ENCODE measurements at places on chromosomes 5 and 9.

DNA sequence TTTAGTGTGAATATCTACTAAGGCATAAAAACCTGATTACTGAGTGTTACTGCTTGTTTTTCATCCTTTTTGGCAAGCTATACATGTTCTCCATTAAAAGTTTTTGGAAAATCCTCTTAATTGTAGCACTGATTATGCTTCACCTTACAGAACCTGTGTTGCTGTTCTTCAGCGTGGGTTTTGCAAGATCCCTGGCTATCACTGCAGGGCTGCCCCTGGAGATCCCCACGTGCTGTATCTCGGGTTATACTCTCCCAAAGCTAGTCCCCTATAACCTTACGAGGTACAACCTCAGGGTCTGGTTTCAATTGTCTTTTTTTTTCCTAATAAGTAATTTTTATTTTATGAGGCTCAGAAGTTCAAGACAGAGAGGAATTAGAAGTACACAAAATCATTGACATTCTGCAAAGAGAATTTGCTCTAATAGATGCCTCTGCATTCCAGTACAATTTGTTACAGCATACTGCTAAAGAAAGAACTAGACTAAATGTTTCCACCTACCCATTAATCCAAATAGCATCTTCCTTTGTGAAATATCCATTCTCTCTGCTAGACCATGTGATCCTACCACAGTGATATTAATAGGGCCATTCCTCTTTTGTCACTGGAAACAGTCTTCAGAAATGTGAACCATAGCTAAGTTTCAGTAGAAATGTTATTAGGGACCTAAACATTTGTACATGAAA, 25.8 kb upstream of the CAMK4 start:
- DNase-seq = no peak

- DNase-seq = no peak
Measured at GRCh38 chr9:114785866-114786650, 19.8 kb downstream of the TNFSF15 start.

DNA sequence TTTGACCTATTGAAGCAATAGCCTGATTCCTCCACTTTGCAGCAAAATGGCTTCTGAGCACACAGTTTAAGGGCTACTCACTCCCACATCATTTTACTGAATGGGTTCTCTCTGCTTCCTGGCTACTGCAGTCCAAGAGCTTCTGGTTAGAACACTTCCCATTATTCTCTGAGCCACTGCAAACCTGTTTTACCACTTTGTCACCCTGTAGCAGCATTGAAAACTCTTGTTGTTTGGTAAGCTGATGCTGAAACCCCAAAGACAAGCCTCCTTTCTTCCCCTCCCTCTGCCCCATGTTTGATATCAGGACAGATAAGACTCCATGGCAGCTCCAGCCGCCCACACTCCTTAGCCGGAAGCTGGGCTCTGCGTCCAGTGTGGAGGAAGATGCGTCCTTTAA, 84.4 kb upstream of the RARS1 start:
- no peak for DNase-seq

DNA sequence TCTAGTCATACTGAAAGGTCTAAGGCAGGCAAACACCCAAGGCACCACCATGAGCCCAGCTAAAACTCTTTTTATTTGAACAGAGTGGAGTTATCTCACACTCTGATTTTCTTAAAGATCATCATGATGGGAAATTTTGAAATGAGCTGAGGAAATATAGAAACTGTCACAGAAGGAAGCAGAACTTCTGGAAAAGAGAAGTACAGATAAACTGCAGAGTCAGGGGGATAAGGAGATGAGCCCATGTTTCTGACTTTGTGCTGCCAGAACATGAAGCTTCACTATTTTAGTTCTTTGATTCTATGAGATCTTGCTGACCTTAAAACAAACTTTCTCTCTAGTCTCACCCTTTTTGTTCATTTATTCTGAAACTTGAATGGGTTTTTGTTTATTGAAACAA, 406.5 kb upstream of the EDIL3 start:
- DNase-seq = no peak

GRCh38 chr5:119473241-119473640, 20.9 kb downstream of the HSD17B4 start:
- no peak for DNase-seq

GRCh38 chr5:78779262-78779661, 130.7 kb upstream of the LHFPL2 start:
- DNase-seq = no peak

- no peak for DNase-seq
Measured at GRCh38 chr9:35960039-35960655, 2.2 kb upstream of the OR2S2 start.

DNA sequence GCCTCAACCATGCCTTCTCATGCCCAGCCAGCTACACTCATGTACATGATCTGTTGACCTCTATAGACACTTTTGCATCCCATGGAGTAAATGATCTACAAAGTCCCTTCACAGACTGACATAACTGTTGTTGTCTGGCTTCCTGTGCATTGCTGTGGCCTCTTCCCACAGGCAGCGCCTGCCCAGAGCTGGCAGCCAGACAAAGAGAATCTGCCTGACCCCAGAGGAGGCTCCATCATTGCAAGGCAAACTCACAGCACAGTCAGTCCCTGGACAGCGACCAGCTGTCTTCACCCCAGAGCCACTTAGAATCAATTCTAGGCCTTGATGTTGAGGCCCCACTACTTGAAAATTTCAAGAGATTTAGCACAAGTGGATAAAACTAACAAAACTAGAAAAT, 65.5 kb downstream of the INSYN2B start:
- DNase-seq = no peak

GRCh38 chr5:180166176-180166575, 42.8 kb downstream of the RASGEF1C start:
- DNase-seq = no peak

GRCh38 chr9:29213417-29214153, 1640.3 kb upstream of the C9orf72 start:
- DNase-seq = peak; percentile 53

- no peak for DNase-seq
Measured at GRCh38 chr5:126494393-126494792, 71.2 kb downstream of the GRAMD2B start.

- DNase-seq = no peak
Measured at GRCh38 chr9:114124666-114125475, 25.8 kb upstream of the KIF12 start.

- no peak for DNase-seq
Measured at GRCh38 chr5:112529525-112529924, 110.4 kb upstream of the EPB41L4A start.

GRCh38 chr5:17177501-17178372, 39.7 kb upstream of the BASP1 start:
- DNase-seq = no peak

GRCh38 chr9:92942688-92943616, 4.4 kb upstream of the FGD3 start:
- DNase-seq = no peak

DNA sequence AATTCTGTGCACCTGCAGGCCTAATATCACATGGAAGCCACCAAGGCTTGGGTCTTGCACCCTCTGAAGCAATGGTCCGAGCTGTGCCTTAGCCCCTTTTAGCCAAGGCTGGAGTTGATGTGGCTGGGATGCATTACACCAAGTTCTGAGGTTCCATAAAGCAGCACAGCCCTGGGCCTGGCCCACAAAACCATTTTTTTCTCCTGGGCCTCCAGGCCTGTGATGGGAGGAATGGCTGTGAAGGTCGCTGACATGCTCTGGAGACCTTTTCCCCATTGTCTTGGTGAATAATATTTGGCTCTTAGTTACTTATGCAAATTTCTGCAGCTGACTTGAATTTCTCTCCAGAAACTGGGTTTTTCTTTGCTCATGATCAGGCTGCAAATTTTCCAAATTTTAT, 167.3 kb downstream of the HTR1A start:
- DNase-seq = no peak

DNA sequence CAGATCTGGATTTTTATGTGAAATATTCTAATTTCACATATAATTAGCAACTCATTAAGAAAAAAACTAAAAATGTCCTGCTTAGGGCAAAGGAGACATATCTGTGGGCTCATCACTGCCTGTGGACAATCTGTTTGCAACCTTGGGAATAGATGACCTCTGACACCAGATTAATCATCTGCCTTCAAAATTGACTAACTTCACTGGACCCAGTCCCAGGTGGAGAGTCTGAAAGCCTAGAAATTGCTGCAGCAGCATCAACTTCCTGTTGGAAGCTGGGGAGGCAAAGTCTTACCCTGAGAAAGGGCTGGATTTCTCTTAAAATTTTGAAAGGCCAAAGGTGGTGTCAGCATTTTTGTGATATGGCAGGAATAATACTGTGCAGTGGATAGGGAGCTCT, 76.3 kb upstream of the TNC start:
- DNase-seq = no peak

DNA sequence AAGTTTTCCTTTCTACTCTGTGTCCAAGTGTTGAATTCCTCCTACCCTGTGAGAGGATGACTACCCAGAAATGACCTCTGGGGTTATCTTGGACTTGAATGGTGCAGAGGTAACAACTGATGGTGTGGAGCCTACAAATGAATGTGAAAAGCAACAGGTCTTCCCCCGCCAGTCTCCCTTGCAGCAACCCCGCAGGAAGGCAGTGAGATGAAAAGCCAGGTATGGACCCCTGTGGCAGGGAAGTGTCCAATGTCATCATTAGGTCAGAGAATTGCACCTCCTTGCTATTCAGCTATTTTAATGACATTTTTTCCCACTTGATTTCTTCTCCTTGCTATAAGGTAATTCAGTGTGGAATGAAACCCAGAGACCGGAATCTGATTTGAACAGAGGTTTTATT, 58.5 kb downstream of the MAT2B start:
- DNase-seq = no peak

GRCh38 chr9:34492051-34492450, 30.7 kb downstream of the ENHO start:
- DNase-seq = no peak

GRCh38 chr5:135456238-135457099, 4.3 kb upstream of the TIFAB start:
- no peak for DNase-seq

- DNase-seq = no peak
Measured at GRCh38 chr5:138351056-138351455, 1.4 kb upstream of the KDM3B start.

DNA sequence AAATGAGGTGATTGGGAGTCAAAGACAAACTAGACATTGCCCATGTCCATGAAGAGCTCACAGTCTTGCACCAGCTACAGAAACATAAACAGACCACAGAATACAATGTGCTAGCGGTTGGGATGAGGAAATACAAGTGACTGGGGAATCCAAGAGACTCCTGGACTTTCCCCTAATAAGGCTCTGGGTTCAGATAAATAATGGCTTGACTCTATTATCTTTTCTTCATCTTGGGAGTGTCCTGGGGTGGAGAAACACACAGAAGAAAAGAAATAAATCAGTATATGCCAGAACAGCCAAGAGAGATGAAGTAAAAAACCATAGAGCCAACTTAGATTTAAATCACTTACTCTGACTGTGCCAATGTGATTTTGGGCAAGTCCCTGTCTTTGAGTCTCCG, 227.8 kb downstream of the PAPPA start:
- DNase-seq = no peak

DNA sequence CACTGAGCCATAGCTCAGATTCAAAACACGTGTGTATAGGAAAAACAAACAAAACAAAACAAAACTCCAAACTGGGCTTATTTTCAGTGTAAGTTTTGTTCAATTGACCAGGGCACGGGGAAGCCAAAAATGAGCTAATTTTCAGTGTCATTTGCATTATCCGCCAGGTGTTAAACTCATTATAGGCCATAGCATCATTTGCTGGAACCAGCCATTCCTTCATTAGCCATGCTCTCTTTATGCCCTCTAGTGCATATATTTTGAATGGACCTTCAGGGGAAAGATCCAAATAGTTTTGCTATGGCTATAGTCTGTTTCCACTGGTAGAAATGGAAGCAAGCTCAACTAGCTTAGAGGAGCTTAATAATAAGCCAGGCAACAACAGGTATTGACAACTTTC, 1205.2 kb upstream of the DMAC1 start:
- DNase-seq = no peak

DNA sequence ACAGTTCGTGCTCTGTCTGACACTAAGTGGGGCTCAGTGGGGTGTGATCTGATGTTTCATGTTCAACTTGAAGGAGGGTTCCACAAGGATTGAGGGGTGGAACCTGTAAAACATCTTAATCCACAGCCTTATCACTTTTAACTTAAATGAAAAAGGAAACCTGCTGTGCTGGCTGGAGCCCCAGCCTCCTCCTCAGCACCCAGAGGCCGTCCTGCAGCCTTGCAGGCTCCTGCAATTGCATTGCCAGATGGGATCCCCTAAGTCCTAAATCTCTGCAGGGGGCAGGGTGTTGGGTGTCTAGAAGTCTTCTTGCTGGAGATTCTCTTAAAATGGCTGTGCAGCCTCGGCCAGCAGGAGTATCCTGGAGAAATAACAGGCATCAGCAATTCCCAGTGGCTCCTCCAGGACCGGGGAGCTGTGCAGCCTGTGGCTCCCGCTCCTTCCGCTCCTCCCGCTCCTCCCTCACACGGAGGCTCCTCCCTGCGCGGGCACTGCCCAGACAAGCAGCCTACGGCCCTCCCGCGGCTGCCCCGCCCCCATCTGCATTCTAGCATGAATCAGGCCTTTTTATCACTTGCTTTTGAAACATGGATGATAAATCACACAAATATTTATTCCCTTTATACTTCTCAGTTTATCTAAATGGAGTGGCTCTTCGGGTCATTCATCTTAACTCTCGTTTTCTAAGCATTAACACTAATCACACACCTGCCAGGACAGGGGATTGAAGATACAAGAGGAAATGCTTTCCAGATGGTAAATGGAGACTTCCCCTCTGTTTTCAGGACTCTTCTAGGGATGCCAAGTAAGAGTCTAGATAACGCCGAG, 131.0 kb downstream of the ADAMTS16 start:
- DNase-seq = no peak

GRCh38 chr9:11618241-11618805, 1005.5 kb upstream of the PTPRD start:
- no peak for DNase-seq

DNA sequence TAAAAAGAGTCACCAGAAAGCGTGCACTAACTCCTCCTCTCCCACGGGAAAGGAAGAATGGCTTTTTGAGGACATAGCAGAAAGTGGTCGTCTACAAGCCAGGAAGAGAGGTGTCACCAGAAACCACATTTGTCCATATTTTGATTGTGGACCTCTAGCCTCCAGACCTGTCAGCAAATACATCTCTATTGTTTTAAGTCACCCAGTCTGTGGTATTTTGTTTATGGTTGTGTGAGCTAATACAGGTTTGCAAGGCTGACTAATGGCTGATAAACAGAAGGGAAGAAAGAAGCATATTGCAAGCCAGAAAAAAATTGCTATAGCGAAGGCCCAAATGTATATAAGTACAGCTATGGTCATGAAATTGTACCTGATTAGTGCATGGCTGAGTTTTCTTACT, 21.4 kb downstream of the WDR70 start:
- DNase-seq = no peak

- no peak for DNase-seq
Measured at GRCh38 chr5:92637960-92638359, 943.1 kb downstream of the NR2F1-AS1 start.

- DNase-seq = no peak
Measured at GRCh38 chr5:40238066-40238745, 441.5 kb upstream of the PTGER4 start.

- DNase-seq = no peak
Measured at GRCh38 chr5:154708846-154709245, 46.3 kb upstream of the LARP1 start.

Measured in NCI-H1930 (cell line).